ENCODE measurements at places on chromosomes 1 and 21.

- DNase-seq = no peak
Observed at GRCh38 chr1:207750631-207751305, 1.1 kb upstream of the CD46 start.

- DNase-seq = no peak
Observed at GRCh38 chr1:31510853-31511789, 65.2 kb upstream of the TINAGL1 start.

- no peak for DNase-seq
Observed at GRCh38 chr1:4137621-4138415, 237.7 kb upstream of the C1orf174 start.

- no peak for DNase-seq
Observed at GRCh38 chr1:34911465-34911864, 18.0 kb downstream of the DLGAP3 start.

- no peak for DNase-seq
Observed at GRCh38 chr1:114446198-114446597, 64.8 kb downstream of the TRIM33 start.

- no peak for DNase-seq
Observed at GRCh38 chr1:117128323-117129079, 7.0 kb upstream of the TRIM45 start.
